ENCODE measurements at places on chromosomes 12 and 14.

GRCh38 chr12:106445053-106445452, 87.5 kb downstream of the POLR3B start:
- no peaks in the 10 kb centered on the region for H3K27me3 ChIP-seq
- no peak overlapping the region for H3K27ac ChIP-seq
- H3K36me3 ChIP-seq: peaks cover 3% of the 10 kb centered on the region

- DNase-seq: peak; percentile 21
- H3K4me1 ChIP-seq: peaks cover 60% of the 10 kb centered on the region
- peak overlapping the region; percentile 21 for H3K4me3 ChIP-seq
- H3K27me3 ChIP-seq: no peaks in the 10 kb centered on the region
These were observed 3.2 kb downstream of the DGLUCY start for GRCh38 chr14:91116913-91117588.

DNA sequence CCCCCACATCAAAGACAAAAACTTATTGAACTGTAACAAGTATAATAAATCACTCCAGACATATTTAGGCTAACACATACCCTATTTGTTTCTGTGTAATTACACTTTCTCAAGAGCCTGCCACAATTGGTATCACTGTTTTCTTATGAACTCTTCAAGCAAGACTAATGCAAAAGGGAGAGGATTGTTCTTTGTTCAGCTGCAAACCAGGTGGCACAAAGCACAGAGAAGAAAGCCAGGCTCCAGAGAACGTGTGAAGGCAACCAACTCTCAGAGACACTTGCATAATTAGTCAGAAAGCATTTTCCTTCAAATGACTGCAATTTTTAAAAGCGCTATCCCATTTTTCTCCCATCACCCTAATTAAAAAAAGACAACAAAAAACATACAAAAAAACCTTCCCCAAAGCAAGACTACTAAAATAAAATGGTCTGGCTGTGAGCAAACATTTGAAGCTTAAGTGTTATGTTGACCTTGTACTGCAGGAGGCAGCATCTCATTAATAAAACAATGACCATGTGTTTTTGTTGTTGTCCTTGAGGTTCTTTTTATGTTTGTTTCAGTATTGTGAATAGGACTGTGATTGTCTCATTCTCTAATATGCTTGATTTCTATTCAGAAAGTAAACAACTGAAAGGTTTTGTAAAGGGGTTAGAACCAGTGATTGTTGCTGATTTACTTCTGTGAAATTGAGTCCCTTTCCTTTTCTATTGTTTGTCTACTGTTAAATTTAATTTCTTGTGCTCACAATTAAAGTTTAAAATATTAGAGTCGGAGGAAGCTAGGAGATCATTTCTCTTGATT, 452.7 kb upstream of the PDE3A start:
- no peak for DNase-seq
- no peak overlapping the region for H3K4me3 ChIP-seq
- no peaks in the 10 kb centered on the region for H3K36me3 ChIP-seq
- no peak overlapping the region for H3K27ac ChIP-seq
- H3K4me1 ChIP-seq: no peaks in the 10 kb centered on the region
- H3K27me3 ChIP-seq: no peaks in the 10 kb centered on the region

DNA sequence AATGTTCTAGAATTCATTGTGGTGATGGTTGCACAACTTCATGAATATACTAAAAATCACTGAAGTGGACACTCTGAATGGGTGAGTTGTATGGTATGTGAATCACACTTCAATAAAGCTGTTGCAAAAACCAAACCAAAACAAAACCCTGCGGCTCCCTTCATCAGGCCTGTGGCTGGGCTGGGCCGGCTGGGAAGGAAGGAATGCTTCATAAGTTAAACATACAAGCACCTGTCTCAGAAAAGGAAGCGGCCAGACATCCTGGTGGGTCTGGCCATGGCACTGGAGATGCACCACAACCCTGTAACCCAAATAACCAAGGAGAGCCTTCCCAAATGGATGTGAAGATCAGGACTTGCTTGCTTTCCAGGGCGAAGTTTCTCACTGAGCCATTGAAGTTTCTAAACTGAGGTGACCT, 34.9 kb downstream of the TTC7B start:
- no peak for DNase-seq
- H3K4me3 ChIP-seq: no peak overlapping the region
- no peaks in the 10 kb centered on the region for H3K4me1 ChIP-seq
- H3K36me3 ChIP-seq: no peaks in the 10 kb centered on the region
- no peaks in the 10 kb centered on the region for H3K27me3 ChIP-seq

GRCh38 chr12:96454396-96454795, 35.0 kb upstream of the CFAP54 start:
- no peak overlapping the region for H3K27ac ChIP-seq
- H3K4me1 ChIP-seq: no peaks in the 10 kb centered on the region
- no peak overlapping the region for H3K4me3 ChIP-seq
- H3K27me3 ChIP-seq: no peaks in the 10 kb centered on the region
- no peak for DNase-seq

DNA sequence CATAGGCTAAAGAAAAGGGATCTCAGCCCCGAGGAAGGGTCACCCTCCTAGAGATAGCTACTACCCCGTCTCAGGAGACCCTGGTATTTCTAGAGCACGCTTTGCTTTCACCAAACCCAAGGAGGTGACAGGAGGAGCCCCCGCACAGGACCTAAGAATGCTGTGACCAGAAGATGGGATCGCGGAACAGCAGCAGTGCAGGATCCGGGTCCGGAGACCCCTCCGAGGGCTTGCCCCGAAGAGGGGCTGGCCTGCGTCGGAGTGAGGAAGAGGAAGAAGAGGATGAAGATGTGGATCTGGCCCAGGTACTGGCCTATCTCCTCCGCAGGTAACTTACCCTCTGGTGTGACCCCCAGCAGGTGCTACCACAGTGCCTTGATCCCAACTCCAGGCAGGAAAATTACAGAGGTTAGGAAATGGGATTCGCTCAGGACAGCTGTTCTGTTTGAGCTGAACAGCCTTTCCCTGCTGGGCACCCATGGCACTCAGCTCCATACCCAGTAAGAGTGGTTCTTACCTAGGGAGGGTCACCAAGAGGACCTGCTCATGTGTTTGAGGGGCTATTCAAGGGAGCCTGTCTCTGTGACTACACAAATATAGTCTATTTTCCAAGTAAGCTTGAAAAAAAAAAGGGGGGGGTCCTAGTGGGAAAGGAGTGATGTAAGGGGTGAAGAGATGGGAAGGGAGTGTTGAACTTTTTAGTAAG, 826 bp upstream of the NRL start:
- peak overlapping the region; percentile 98 for H3K27ac ChIP-seq
- DNase-seq: no peak
- peaks cover 28% of the 10 kb centered on the region for H3K36me3 ChIP-seq
- peak overlapping the region; percentile 69 for H3K4me3 ChIP-seq
- H3K27me3 ChIP-seq: no peaks in the 10 kb centered on the region
- peaks cover 12% of the 10 kb centered on the region for H3K4me1 ChIP-seq

DNA sequence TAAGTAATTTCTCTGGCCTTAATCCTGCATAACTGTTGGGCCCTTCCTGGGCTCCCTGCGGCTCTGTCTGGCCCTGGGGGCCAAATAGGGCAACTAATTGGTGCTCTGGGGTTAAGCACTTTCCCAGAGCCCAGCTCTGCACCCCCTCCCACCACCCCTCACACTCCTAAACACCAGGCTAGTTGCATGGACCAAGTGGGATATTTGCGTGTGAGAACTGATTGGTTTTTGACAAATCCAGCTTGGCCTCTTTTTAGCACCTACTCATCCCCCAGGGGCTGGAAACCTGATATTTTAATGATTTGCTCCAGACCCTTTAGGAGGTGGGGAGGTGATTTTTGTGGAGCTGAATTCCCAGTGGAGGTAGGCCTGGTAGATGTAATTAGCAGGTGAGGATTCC, 91.9 kb downstream of the DICER1 start:
- H3K36me3 ChIP-seq: no peaks in the 10 kb centered on the region
- no peak for DNase-seq
- H3K4me1 ChIP-seq: no peaks in the 10 kb centered on the region
- H3K27me3 ChIP-seq: no peaks in the 10 kb centered on the region
- H3K4me3 ChIP-seq: no peak overlapping the region

- peaks cover 12% of the 10 kb centered on the region for H3K36me3 ChIP-seq
- H3K4me3 ChIP-seq: no peak overlapping the region
- H3K27me3 ChIP-seq: no peaks in the 10 kb centered on the region
- no peak for DNase-seq
- H3K27ac ChIP-seq: no peak overlapping the region
These were observed 68.3 kb downstream of the SETD3 start for GRCh38 chr14:99412117-99413061.

- no peak overlapping the region for H3K4me3 ChIP-seq
- no peaks in the 10 kb centered on the region for H3K27me3 ChIP-seq
- no peak overlapping the region for H3K27ac ChIP-seq
- no peaks in the 10 kb centered on the region for H3K36me3 ChIP-seq
- DNase-seq: no peak
- H3K4me1 ChIP-seq: no peaks in the 10 kb centered on the region
These were observed 188.0 kb downstream of the FOXN3 start for GRCh38 chr14:89228921-89229639.

GRCh38 chr14:59213368-59214315, 25.2 kb downstream of the DAAM1 start:
- H3K4me1 ChIP-seq: no peaks in the 10 kb centered on the region
- no peaks in the 10 kb centered on the region for H3K27me3 ChIP-seq

GRCh38 chr14:90698379-90698869, 117.8 kb downstream of the TTC7B start:
- H3K4me1 ChIP-seq: no peaks in the 10 kb centered on the region
- no peak overlapping the region for H3K4me3 ChIP-seq
- H3K27me3 ChIP-seq: no peaks in the 10 kb centered on the region
- DNase-seq: no peak

- H3K36me3 ChIP-seq: no peaks in the 10 kb centered on the region
- peaks cover 7% of the 10 kb centered on the region for H3K4me1 ChIP-seq
- no peak overlapping the region for H3K27ac ChIP-seq
These were observed 52.3 kb upstream of the FUT8 start for GRCh38 chr14:65360144-65360784.

DNA sequence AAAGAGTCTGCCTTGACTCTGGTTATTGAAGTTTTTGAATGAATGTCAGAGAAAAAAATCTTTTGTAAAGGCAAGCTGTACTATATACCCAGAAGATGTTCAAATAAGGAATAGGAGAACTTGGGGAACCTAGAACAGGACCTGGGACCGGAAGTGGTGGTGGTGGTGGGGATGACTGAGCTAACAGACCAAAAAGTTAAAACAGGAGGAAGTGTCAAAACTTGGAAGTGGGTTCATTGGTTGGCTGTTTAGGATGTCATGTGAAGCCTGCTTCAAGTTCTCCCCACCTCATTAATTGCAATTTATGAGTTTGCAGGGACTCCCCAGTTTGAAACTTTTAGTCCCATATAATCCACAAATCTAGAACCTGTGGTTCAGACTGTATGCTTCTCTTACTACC, 26.2 kb downstream of the PLXNC1 start:
- no peak for DNase-seq
- peaks cover 10% of the 10 kb centered on the region for H3K36me3 ChIP-seq
- H3K27me3 ChIP-seq: no peaks in the 10 kb centered on the region
- peaks cover 14% of the 10 kb centered on the region for H3K4me1 ChIP-seq
- no peak overlapping the region for H3K4me3 ChIP-seq

GRCh38 chr12:132620899-132621656, 2.5 kb downstream of the P2RX2 start:
- DNase-seq: no peak
- peaks cover 15% of the 10 kb centered on the region for H3K36me3 ChIP-seq
- no peak overlapping the region for H3K4me3 ChIP-seq
- H3K4me1 ChIP-seq: peaks cover 3% of the 10 kb centered on the region
- peaks cover 18% of the 10 kb centered on the region for H3K27me3 ChIP-seq

GRCh38 chr12:98721204-98721702, 76.2 kb downstream of the APAF1 start:
- H3K4me1 ChIP-seq: no peaks in the 10 kb centered on the region
- DNase-seq: no peak
- no peak overlapping the region for H3K4me3 ChIP-seq
- peaks cover 36% of the 10 kb centered on the region for H3K36me3 ChIP-seq
- H3K27me3 ChIP-seq: no peaks in the 10 kb centered on the region

DNA sequence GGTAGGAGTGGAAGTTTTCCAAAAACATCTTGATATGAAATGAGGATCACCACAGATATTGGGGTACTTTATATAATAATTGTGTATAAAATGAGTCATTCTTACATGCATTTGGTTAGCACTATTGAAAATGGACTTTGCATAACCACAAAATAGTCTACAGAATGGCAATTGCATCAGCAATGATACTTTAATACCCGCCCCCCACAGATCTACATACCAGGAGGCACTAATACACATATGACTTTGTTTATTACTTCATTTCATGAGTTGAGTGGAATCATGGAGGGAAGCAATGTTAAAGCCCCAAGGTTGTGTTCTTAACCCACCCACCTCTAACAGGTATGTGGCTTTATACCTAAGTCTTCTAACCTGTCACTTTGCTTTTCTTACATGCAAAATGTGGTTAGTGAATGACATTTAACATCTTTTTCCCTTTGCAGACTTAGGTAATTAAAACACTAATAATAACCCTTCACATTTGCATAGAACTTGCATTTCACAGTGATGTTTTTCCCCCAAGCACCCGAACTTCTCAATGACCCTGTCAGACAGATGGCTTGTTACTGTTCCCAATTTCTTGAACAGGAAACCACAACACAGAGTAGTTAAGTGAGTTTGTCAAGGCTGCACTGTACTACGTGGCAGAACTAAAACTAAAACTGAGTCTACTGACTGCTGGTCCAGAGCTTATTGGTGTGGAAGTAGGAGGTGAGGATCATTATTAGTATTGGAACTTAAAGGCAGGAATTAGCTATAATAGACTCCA, 101.9 kb downstream of the NPAS3 start:
- H3K27ac ChIP-seq: no peak overlapping the region
- H3K4me1 ChIP-seq: no peaks in the 10 kb centered on the region
- no peak overlapping the region for H3K4me3 ChIP-seq

DNA sequence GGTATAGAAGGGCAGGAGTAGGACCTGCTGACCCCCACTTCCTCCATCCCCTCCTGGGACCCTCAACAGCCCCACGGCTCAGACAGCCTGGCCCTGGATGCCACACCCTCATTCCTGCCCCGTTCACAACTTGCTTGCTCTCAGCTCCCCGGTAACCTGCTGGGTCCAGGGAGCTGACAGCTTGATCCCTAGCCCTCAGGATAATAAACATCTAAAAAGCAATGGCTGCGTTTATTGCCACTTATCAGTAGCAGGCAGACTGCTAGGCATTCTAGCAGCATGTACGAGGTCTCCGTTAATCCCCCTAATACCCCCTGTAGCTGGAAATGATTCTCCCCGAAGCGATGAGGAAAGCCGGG, 24.3 kb upstream of the RPLP0 start:
- peaks cover 53% of the 10 kb centered on the region for H3K36me3 ChIP-seq
- no peak overlapping the region for H3K4me3 ChIP-seq
- no peak for DNase-seq
- H3K4me1 ChIP-seq: peaks cover 35% of the 10 kb centered on the region
- H3K27me3 ChIP-seq: no peaks in the 10 kb centered on the region
